COLO829 (cell line): ENCODE measurements at places on chromosomes 6 and 20.

DNA sequence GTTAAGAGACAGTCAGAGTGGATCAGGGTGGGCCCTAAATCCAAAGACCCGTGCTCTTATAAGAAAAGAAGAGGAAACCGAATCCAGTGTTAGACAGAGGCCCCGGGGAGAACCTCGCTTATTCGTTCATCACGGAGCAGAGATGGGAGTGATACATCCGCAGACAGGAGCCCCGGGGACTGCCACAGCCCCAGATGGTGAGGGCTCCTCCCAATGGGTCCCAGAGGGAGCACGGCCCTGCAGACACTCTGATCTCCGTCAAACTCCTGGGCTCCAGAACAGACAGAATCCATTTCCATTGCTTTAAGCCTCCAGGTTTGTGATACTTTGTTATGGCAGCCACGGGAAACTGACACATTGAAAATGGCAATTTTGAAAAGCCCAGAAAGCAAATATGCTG, 47.0 kb downstream of the CDH4 start:
- no peak for DNase-seq

DNA sequence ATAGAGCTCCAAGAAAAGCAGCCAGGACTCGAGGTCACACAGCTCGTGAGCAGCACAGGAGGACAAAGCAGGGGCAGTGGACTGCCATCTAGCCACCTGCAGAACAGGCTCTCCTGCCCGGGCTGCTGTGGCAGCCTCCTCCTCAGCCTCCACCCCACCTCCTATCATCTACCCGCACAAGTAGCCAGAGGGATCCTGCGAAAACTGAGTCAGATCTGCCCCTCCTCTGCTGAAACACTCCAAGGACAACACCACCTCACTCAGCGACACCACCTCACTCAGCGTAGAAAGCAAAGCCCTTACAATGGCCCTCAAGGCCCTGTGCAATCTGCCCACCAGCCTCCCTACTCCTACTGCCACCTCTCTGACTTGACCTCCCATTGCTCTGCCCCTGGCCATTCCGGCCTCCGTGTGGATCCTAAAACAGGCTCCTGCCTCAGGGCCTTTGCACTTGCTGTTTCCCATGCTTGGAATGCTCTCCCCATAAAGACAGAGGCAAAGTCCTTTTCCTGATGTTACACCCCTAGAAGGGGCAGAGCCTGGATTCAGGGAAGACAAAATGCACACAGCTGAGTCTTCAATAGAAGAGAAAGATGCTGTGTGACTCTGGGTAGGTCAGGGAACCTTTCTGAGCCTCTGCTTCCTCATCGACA, 19.3 kb downstream of the PREX1 start:
- DNase-seq, result no peak

- DNase-seq, result peak; percentile 57
These were observed 19.3 kb downstream of the HIVEP2 start for GRCh38 chr6:142925575-142926110.

DNA sequence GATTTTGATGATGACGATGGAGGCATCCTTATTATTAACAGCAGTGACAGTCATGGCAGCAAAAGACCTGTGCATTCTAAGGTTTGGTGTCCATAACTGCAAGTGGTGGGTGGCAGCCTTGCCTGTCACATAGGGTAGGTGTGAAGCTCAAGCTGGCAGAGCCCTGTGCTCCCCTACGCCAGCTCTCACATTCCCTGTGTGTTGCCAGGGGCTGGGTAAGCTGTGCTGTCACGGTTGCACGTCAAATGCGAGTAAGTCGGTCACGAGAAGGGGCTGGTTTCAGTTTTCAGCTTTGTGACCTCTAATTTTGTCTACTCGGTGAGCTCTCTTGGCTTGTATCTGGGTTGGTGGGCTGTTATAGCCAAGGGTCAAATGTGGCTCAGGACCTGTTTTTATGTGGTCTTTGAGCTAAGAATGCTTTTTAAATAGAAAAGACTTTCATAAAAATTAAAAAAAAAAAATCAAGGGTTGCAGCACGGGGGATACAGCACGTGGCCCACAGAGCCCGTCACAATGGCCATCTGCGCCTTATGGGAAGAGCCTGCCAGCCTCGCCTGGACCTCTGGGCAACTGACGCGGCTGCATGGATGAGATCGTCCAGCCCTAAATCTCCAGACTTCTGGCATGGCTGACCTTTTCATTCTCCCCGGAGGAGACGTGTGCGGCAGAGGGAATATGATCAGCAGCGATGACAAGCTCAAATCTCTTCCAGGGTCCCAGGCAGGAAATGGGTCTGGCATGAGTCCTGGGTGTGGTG, 148.5 kb downstream of the PHACTR3 start:
- no peak for DNase-seq

DNA sequence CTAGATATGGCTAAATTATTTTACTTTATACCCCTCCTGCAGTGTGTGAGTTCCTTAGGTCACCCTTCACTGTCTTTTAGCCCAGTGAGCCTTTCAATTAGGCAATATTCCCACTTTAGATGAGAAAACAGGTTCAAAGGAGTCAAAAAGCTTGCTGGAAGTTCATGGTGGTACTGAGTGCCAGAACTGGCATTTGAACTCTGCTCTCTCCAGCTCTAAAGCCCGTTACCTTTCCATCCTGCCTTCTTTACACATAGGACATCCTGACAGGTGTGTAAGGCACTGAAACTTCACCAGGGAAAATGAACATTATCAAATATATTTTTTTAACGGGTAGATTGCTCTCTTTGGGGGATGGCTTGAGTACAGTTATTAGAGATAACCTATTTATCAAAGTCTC, 11.2 kb upstream of the TMEM217 start:
- no peak for DNase-seq

- peak; percentile 61 for DNase-seq
These were observed 623 bp upstream of the MRPS26 start for GRCh38 chr20:3045042-3045815.

- DNase-seq, result no peak
These were observed 1.6 kb downstream of the REM1 start for GRCh38 chr20:31476643-31477215.

DNA sequence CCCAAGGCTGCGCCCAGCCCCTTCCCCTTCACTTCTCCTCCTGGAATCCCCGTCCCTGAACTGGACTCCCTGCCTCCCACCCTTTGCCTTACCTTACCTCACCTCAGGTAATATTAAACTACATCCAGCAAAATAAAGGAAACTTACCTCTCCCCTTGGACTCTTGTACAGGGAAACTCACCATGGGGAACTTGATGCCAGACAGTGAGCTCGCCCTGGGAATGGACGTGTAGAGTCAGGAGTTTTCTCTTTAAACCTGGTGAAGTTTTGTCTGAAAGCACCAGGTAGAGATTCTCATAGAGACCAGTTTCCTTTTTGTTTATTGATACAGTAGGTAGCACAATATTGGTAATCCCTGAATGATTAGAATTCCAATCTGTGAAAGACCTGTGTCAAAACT, 544 bp upstream of the HLA-C start:
- peak; percentile 20 for DNase-seq
